Stimulated activated CD8-positive, alpha-beta memory T cell treated with anti-CD3 and anti-CD28 coated beads, Interleukin-4, amount 100 ng/mL, for 1 hour (primary cell): ENCODE measurements at places on chromosomes 2 and 18.

DNA sequence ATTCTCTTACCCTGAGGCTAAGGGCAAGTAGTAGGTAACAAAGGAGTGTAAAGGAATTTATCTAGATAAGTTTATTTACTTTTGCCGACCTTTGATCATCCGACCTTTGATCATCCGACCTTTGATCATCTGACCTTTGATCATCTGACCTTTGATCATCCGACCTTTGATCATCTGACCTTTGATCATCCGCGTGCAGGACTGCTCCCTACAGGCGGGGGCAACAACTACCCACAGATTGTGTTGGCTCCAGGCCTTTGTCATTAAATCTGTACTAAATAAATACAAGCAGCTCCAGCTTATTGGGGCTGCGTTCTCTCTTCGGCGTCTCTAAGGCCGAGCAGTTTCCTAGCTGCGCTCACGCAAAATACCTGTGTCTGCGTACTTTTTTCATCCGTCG lies 56.6 kb downstream of the ZNF638 start:
- no peak for DNase-seq

DNA sequence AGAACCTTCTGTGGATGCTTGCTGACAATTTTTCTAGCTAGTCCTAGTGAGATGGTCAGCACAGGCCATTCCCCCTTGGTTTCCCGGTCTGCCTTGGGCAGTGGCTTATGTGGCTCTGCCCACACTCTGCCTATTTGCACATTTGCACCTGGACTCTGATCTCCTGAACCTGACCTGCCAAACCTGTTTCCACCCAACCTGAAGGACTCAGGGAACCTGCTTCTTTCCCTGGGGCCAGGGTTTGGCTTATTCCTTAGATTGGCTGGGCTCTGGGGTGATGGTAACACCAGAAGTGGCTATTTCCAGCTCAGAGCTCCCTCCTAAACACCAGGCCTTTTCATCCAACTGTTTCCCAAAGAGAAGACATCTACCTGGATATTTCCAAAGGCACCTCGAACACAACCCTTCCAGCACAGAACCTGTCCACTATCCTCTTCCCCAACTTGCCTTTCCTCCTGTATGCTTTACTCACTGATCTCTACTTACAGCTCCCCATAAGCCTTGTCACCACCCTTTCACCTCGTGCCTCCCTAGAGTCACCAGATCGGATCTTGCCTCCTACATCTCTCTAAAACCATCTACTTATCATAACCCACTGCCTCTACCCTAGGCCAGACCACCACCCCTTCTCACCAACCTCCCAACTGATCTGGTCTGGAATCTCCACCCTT lies 5.8 kb upstream of the MTA3 start:
- no peak for DNase-seq

GRCh38 chr2:11955884-11956291 lies 209.5 kb downstream of the LPIN1 start:
- DNase-seq, result no peak

DNA sequence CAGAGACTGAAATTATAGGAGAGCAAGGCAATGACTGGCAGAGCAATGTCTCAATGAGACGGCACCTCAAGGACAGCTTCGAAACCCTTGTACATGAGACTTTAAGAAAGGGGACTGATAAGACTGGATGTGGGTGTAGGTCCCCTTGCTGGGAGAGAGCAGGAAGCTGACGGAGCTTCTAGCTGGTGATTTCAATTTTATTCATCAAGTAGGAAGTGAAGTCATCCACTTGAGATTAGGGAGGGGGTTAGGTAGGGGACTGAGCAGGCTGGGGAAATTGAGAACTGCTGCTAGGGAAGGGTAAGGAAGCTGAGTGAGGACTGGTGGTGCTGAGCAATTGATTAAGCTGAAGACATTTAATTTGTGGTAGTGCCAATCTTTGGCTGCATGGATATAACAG lies 99.5 kb upstream of the ITGB6 start:
- no peak for DNase-seq

DNA sequence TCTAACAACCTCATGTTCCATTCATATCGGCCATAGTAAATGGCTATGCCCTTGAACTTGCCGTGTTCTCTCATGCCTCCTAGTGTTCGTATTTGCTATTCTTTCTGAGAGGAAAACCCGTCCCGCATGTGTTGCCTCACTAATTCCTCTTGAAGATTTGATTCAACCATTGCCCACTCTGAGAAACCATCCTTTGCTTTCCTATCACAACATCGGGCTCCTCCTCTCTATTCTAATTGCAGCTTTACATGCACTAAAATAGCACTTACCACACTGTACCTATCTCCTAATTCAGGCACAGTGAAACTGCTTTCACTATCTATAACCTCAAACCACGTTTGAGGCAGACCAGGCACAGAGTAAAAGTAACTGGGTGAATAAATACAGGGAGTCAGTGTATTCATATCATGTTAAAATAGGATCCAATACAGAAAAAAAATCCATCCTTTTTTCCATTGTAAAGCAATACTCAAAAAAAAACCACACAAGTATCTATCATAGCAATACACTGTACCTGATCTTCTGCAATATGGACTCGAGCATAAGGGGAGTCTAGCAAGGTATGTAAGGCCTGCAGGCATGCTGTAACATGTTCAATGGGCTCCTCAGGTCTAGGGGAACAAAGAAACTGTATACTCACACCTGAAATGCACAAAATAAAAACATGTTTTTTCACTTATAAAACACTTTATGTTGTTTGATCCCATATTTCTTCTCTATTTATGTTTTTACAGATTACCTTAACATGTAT lies 39.0 kb upstream of the STRN start:
- no peak for DNase-seq

DNA sequence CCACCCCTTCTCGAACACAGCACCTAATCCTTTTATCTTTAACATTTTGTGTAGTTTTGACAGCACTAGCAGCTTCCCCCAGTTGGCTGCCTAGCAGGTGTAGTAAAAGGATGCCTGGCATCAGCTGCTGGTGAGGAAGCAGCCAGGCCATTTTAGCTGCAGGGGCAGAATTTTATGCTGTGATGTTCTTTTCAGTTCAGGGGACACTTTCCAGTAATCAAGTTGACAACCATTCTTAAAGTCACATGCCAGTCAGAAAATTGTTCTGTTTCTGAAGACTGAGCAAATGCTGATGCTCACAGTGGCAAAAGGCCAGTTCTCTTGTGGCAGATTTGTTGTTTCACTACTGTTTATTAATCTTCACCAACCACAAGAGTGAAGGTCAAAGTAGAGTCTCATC lies 570.8 kb downstream of the CCDC85A start:
- no peak for DNase-seq

- DNase-seq, result no peak
These were observed 237.2 kb downstream of the TSN start for GRCh38 chr2:121992700-121993099.

- DNase-seq, result no peak
These were observed 5.4 kb downstream of the FBXO15 start for GRCh38 chr18:74142252-74142651.
